Stimulated activated CD8-positive, alpha-beta memory T cell treated with anti-CD3 and anti-CD28 coated beads, Interleukin-7, amount 100 ng/mL, for 1 hour (primary cell): ENCODE measurements at places on chromosomes 1 and 21.

GRCh38 chr1:182317611-182318161 is 73.9 kb downstream of the GLUL start:
- no peak for DNase-seq

DNA sequence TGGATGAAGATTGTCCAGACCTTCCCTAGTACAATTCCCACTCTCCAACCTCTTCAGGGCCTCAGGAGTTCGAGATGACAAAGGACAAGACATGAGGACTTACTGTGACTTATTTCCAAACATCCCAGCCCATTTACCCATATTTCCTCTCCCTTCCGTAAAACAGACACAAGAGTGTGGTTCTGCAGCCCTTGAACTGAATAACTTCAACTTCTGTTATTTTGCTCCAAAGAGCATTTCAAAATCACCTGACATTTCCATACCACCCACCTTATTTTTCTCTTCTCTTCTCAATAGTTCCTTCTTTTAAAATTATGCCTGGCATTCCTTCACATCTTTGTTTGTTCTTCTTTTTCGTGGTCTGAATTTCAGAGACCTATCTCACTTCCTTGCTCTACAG is 8.7 kb upstream of the OR10K2 start:
- DNase-seq = no peak

- no peak for DNase-seq
Measured at GRCh38 chr21:42616446-42616845, 37.0 kb upstream of the PDE9A start.

DNA sequence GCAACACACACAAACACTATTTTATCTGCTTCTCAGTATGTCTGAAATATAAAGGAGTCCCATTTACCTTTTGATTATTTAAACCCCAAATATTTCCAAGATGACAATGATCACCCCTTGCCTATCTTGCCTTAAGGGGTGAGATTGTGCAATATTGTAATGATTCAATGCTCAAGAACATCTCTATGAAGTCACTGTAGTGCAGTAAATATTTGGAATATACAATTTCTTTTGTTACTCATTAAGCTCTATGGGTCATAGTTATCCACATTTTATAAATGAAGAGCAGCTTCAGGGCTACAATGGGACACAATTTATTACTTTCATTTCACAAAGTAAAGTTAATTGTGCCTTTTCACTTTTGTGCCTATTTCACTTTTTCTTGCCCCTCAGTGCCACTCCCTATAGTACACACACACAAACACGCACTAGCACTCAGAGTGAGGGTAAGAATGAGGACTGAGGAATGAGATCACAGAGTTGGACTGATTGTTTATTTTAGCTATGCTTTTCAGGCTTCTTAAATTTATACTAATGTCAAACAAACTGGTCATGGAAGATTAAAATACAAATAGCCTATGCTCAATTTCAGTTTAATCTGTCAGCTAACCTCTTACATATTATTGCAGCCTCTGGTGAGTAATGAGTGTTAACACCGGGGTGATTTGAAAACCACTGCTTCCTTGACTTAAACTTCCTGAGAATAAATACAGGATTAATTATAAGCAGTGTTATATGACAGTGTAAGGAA is 521.0 kb upstream of the B3GALT2 start:
- DNase-seq = no peak

- DNase-seq = no peak
Measured at GRCh38 chr1:91428182-91428798, 23.7 kb upstream of the HFM1 start.

DNA sequence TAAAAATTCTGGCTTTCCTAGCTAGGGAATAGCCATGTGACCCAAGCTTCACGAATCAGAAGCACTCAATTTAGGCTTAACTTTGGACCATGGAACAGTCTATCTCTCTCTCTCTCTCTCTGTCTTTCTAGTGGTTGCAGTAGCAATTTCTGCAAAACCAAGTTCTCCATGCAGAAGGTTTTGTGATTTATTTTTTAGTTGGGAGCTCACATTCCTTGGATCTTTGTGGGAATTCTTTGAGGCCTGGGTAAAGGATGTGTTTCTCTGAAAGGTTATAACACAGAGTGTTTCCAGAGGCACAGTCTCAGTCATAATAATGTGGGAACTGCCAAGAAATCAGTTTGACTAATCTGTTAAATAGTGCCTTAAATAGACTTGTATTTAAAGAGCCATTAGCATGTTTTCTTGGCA is 112.3 kb upstream of the COL11A1 start:
- no peak for DNase-seq

DNA sequence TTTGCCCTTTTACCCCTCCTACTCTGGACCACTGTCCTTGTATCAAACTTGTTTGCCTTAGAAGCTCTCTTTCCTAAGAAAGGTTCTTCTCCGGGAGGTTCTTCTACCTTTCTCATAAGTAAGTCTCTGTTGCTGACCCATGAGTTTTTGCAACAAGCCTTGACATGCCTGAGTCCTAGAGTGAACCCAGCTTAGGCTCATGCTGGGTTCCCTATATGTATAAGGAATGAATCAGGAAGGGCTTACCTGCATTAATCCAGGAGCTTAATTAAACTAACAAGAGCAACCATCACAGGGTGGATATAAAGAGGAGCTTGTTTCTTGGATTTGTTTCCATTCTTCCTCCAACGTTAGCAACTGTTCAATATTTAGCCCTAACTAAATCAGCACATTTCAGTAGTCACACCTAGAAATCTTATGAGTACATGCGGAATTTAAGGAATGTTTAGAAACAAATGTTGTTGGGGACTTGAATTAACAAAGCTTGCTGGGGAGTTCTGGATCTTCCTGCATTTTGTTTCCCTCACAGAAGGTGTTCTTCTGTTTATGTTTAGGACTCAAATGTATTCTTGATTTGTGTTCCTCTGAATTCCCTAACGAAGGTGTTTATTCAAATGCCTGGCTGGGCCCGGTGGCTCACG is 64.3 kb upstream of the RAB3GAP2 start:
- no peak for DNase-seq

GRCh38 chr1:44565833-44566232 is 108.4 kb downstream of the TMEM53 start:
- no peak for DNase-seq

- no peak for DNase-seq
Measured at GRCh38 chr1:91583326-91583755, 82.7 kb downstream of the CDC7 start.

DNA sequence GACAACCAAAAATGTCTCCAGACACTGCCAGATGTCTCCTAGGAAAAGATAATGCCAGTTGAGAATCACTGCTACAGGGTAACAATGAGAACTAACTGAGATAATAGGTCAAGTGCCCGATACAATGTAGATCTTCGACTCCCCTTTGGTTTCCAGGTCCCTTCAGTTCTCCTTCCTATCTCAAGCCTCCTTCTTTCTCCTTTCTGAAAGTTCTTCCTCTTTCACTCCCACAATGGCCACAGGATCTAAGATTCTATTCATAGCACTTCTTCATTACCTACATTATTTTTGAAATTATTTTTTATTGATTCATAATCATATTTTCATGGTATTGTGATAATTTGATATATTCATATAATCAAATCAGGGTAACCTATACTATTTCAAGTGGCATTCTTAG is 6.3 kb downstream of the PFDN2 start:
- DNase-seq = no peak

DNA sequence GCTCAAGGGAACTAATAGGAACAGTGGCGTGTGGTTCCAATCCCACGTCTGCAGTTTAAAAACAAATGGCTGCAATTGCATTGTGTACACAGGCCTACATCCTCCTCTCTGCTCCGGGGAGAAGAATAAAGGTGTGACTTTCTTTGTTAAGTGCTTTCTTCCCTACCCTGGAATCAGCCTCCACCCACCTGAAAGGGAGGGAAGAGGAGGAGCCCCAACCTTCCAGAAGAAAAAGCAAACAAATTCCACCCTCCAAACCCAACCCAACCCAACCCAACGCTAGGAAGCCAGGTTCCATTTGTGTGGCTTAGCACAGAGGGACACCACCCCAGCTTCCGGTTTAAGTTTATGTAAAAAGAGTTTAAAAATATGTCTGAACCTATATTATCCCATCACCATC is 11.8 kb upstream of the BACE2 start:
- DNase-seq = no peak

DNA sequence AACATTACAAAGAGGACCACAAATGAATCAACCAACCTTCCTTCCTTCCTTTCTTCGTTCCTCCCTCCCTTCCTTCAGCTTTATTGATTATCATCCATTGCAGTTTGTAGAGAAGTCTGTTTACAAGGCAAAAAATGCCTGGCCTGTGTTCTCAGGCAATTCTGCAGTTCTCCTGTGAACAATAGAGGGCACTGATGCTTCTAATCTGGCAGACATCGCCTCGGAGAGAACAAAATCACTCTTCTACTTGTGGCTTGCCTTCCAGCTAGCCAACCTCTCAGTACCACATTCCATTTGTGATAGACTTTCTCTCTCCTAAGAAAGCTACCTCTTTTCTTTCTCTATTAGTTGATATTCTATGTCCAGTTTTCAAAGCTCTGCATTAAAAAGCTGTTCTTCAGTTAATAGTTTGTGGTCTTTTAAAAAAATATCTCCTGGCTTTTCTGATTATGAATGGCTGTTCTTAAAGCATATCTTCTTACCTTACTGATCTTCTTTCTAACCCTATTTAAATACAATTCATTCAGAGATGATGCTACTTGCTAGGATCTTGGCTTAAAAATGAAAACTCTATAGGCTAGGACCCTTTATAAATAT is 26.9 kb upstream of the ESRRG start:
- no peak for DNase-seq

DNA sequence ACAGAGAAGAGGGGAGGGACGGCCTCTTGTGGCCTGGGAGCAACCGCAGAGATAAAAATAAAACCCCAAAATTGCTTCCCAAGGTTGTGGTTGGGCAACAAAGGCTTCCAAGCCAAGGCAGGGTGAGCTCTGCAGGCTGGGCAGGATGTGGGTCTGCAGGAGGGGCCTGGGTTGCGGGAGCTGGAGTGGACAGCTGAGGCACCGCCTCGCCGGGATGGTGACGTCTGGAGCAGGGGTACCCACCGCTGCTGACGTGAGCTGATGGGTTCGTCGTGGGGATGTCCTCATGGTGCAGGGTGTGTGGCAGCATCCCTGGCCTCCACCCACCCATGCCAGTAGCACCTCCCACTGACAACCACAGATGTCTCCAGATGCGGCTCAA is 3.7 kb downstream of the AURKAIP1 start:
- DNase-seq = peak; percentile 15

- DNase-seq = no peak
Measured at GRCh38 chr21:40967771-40968170, 120.8 kb upstream of the DSCAM start.

GRCh38 chr1:58487002-58487401 is 59.5 kb downstream of the OMA1 start:
- no peak for DNase-seq

DNA sequence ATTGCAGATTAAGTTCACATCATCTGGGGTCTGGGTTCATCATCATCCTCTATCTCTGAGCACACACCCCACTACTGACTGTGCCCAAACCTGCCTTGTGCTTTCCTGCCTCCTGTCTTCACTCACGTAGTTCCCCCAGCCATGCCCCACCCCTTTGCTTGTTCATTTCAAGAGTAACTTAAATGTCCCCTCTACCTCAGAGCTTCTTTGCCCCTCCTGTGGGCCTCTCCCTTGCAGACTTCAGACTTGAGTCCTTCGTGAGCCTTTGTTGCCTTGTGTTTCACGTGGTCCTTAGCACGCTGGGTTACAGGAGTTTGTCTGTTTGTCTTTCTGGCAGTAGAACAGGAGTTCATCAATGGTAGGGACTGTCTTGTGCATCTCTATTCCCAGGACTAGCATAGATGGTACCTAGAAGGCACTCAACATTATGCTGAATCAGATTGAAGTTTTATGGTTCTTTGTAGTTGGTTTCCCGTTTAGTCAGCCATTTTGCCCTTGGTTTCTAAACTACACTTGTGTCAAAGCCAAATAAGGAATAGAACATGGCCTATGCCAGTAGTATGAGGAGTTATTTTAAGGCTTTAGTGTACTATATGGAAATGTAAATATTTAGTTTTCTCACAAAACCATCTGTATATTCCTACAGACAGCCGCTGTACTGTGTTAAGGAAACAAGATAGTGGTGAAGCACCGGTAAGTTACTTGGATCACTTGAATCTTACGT is 86.2 kb downstream of the TTC3 start:
- no peak for DNase-seq

- peak; percentile 22 for DNase-seq
Measured at GRCh38 chr1:160779626-160780397, 16.2 kb upstream of the LY9 start.

- DNase-seq = no peak
Measured at GRCh38 chr1:17509363-17509762, 30.1 kb upstream of the ARHGEF10L start.

DNA sequence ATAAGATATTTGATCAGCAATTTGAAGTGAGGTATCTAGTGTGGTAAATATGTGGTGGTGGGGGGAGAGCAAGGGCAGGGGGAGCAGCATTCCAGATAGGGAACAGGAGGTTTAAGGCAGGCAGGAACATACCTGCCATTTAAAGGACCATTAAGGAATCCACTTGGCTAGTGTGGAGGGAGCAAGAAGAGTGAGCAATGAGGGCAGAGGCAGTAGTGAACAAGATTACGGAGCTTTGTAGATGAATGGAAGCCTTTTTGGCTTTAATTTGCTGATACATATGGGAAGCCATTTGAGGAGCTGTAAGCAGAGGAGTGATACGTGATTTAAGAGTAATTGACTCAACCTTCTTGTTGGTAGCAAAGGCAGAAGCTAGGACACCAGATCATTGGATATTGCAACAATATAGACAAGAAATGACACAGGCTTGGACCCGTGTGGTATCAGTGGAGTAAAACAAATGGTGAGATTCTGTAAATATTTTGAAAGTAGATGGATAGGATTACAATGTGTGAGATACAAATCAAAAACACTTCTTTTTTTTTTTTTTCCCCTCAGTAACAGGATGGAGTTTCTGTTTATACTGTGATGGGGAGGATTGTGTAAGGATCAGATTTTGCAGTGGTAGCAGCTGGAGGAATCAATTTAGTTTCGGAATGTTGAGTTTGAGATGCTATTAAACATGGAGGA is 73.8 kb upstream of the B3GALT2 start:
- DNase-seq = no peak

DNA sequence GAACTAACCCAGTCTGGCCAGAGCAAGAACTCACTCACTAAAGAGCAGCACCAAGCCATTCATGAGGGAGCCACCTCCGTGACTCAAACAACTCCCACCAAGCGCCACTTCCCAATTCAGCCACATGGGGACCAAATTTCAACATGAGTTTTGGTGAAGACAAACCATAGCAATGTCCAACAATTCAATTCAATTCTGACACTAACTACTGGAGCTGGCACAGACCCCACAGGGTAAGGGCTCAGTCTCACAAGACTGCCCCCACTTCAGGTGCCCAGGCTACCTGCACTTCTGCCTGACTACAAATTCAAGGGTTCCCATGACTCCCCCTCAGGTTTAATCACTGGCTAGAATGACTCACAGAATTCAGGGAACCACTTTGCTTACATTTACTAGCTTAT is 48.8 kb upstream of the RAP1A start:
- DNase-seq = peak; percentile 15

DNA sequence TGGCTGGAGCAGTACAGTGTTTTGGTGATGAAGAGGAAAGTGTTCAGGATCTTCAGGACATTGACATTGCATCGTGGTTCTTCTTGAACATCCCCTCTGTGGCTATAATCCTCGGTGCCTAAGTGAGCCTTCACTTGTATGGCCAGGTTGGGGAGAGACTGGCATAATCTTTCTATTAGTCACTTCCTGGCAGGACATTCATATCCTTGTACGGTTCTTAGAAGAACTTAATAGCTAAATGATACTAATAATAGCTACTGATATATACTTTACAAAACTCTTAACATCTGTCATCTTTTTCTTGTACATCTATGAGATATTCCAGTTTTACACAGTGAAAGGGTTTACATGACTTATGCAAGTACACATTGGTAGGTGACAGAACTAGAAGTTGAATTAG is 35.8 kb downstream of the CELF3 start:
- DNase-seq = no peak
